ENCODE measurements at places on chromosomes 13 and 19.

GRCh38 chr19:42095814-42096230, 19.9 kb downstream of the ZNF574 start:
- no peak for DNase-seq

DNA sequence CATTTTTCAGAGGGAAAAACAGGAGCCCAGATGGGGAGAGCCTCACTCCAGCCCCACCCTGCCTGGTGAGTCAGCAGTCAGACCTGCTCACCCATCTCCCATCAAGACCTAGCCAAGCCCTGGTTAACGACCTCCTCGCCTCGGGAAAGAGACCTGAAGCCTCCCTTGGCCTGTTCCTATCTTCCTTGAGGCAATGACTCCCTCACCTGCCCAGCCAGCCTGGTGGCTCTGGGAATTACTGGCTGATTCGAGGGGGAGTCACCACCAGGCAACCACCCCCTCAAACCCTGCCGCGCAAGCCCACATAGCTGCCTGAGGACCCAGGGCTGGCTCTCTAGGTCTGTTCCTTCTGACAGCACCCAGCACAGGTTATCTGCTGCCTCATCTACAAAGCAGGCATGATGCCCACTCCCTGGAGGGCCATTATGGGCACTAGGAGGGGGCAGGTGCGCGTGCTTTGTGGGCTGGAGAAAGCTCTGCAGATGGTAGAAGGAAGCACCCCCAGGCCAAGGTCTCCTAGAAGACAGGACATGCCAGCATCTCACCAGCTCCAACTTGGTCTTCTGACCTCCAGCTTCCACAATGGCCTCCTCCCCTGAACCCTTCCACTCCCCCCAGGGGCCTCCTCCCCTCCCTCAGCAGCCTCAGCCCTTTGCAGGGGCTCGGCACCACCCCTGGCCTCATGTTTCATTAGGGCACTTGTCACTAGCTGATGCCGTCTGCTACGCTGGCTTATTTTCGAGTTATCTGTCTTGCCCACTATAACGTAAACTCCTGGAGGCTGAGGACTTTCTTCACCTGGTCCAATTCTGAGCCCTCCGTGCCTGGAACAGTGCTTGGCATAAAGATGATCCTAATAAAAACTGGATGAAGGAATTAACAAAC, 10.4 kb downstream of the DEDD2 start:
- no peak for DNase-seq

- no peak for DNase-seq
These were observed 47.5 kb upstream of the MBNL2 start for GRCh38 chr13:97174638-97175037.

DNA sequence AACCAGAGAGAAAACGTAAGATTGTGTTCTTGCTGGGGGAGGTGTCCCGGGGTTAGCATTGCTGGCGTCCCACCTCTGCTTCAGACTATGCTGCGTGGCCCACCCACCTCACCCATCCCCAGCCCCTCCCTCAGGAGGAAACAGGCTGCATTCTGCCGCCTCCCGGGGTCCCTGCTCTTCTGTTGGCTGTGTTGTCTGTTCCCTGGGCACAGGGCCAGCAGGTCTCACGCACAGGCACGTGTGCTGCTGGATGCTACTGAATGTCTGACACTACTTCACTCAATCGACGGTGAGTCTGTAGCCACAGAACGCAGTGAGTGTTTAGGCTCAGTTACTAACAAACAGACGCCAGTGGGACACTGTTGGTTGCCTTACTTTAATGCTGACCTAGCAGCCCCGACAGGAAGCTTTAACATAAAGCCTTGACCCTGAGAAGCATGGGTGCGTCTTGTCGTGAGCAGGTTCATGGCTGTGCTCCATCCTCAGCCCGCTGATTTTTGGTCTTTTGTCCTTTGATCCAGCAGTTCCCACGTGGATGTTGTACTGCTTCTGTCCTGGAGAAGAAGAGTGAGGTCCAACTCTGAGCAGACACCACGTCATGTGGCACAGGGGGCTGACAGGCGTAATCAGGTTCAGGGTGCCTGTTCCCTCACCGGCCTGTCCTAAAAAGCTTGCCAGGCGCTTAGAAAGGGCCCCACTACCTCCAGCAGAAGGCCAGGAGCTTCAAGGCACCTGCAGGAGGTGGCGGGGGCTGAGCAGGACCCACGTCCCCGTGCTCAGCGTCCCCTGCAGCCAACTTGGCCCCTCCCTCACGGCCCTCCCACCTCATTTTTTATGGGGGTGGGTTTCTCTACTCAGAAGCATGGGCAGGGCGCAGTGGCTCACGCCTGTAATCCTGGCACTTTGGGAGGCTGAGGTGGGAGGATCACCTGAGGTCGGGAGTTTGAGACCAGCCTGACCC, 26.0 kb downstream of the NAXD start:
- no peak for DNase-seq

- DNase-seq: no peak
These were observed 80.6 kb downstream of the URI1 start for GRCh38 chr19:30022659-30023058.

- DNase-seq: no peak
These were observed 56.8 kb downstream of the KCNC3 start for GRCh38 chr19:50272263-50272897.

- no peak for DNase-seq
These were observed 49.3 kb downstream of the NDFIP2 start for GRCh38 chr13:79530270-79530669.

GRCh38 chr13:79336966-79337365, 69.1 kb downstream of the RBM26 start:
- DNase-seq: no peak

Data from GM13977 (cell line).